ENCODE measurements at places on chromosomes 3 and 15.

GRCh38 chr15:73694419-73694818 lies 10.2 kb downstream of the CD276 start:
- no peak for DNase-seq

DNA sequence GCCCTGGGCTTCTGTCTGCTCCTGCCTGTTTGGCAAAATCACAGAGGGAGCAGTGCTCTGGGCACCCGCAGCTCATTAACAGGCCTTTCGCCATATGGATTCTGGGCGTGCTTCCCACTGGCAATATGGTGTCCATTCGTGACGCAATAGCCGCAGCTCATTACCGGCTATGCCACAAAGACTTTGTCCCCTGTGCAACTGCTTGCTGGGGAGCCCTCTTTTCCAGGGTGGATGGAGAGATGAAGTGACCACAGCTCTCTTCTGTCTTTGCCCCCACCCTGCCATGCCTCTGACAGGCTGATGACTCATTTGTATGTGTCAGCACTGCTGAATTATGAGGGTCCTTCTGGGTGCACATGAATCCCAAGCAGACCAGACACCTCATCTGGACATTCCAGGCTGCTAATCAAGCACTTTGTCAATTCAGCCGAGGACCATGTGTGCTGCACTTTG lies 214.3 kb upstream of the FEZF2 start:
- peak; percentile 87 for DNase-seq

DNA sequence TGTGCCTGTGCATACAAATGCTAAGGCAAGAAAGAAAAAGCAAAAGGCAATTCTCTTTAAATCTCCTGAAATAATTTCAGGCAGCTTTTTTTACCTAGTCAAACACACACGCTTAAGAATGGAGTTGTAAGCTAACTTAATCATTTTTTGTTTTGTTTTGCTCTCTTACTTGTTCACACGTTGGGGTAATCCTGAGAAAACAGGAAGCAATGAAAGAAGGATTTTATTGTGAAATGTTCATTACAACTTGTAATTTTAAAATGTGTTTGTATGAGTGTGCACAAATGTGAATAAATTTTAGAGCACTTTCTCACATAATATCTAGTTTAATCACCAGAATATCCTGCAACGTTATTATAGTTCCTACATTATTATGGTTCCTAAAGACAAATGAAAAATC lies 263.8 kb downstream of the LPP start:
- no peak for DNase-seq

DNA sequence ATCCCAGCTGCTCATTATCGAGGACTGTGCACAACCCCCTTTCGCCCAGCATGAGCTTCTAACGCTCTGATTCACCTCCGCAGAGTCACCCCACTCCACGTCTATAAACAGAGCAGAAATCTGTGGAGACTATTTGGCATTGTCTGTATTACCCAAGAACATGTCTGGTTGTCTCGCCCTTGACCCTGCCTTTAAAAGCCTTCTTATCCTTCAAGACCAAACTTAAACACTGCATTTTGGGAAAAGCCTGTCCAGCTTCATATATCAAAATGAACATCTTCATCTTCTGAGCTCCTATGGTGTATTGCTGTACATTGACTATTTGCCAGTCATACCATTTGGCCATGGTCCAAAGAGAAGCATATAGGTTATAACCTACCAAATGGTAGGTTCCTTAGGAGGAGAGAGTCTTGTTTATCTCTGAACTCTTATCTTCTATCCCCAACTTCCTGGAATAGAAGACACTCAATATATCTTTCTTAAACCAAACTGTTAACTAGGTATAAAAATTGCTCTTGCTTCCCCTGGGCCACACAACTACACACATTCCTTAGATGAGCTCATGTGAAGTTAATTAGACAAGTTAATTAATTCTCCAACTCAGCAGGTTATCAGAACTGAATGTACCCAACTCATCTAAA lies 90.1 kb downstream of the FBN1 start:
- no peak for DNase-seq

DNA sequence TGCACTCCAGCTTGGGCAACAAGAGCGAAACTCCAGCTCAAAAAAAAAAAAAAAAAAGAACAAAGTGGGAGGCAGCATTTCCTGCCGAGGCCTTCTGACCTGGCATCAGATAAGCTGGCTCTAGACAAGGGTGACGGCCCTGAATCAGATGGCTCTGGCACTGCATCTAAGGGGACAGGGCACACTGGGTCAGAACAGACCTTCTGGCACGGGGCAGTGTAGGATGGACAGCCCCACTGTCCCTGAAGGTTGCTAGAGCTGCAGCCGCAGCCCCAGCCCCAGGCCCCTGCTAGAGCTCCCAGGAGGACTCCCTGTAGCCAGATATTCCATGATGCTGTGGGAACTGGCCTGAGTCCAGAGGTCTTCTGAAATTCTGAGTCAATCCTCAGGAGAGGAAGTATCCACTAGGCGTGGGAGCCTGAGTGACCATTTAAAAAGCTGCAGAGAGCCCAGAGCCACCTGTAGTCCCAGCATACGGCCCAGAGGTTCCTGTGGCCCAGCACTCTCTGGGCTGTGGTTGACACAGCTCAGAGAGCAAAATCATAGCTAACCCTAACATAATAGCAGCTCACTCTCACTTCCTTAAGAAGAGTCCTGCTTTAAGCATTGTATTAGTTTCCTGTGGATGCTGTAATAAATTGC lies 69.2 kb upstream of the MFGE8 start:
- peak; percentile 61 for DNase-seq

GRCh38 chr15:77070495-77071304 lies at the start of gene TSPAN3:
TSS of gene TSPAN3 (minus strand) at chr15:77071109. CDS start at chr15:77070954, 155 bp downstream.
- DNase-seq = peak; percentile 89

Measured in MCF 10A (cell line).